H1 (cell line): ENCODE measurements at places on chromosomes 2 and 18.

- no peaks in the 10 kb centered on the region; the same call in 1 of the 2 replicates for H3K36me3 ChIP-seq
- H3K4me3 ChIP-seq: no peak overlapping the region
- no peak overlapping the region for H3K27ac ChIP-seq
- H3K27me3 ChIP-seq: no peaks in the 10 kb centered on the region
Measured at GRCh38 chr2:112085375-112085730, 30.3 kb downstream of the TMEM87B start.

- H3K27me3 ChIP-seq: no peaks in the 10 kb centered on the region
- DNase-seq: no peak
- H3K4me1 ChIP-seq: no peaks in the 10 kb centered on the region
- H3K27ac ChIP-seq: no peak overlapping the region
Measured at GRCh38 chr2:176467595-176467994, 198.4 kb downstream of the MTX2 start.

DNA sequence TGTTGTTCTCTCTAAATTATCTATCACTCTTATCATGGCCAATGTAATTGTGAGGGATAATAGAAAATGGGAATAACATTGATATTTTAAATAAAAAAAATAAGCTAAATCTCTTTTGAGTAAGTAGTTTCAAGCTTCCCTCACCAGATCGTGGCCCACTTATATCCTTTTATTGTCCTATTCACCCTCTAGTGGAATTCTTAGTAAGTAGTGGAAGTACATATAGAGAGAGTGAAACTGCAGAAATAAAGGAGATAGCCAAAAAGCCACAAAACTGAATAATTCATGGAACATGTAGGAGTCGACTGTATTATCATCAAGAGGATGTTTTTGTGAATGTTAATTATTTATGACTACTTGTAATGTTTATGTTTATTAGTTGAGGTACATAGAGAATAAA is 66.1 kb upstream of the DTNA start:
- H3K36me3 ChIP-seq: no peaks in the 10 kb centered on the region
- H3K27ac ChIP-seq: no peak overlapping the region

DNA sequence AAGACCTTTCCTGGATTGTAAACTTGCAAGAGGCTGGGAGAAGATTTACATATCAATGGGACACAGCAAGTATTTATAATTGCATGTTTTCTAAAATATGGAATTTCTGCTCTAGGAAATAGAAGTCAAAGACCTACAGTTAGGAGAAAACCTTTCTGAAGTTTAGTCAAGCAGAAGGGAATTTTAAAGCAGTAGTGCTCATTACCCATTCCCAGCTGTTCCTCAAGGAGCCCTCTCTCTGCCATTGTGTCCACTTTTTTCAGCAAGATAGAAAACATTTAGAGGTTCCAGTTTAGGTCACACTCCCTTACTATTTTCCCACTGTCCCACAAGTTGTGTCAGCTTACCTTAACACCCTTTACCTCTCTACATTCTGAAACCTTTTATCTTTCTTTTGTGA is 584.0 kb upstream of the CHAC2 start:
- H3K27me3 ChIP-seq: no peaks in the 10 kb centered on the region
- DNase-seq: no peak
- H3K4me1 ChIP-seq: peaks cover 2% of the 10 kb centered on the region; the same call in 1 of the 2 replicates
- H3K36me3 ChIP-seq: no peaks in the 10 kb centered on the region
- H3K4me3 ChIP-seq: no peak overlapping the region
- H3K27ac ChIP-seq: no peak overlapping the region

DNA sequence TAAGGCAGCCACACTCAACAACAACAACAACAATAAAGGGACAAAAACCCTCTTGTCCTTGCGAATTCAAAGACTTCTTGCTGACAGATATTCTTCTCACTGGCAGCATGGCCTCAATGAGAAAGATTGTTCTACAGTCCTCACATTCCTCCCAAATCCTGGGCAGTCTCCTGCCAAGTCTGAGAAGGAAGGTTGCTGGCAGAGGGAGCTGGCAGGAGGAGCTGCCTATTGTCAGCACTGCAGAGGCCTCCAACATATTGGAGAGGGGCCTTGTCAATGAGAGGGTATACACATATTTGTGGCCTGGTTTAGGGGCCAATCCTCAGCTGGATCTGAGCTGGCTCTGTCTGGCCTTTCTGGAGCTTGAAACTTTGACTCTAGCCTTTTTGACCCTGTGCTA is 63.5 kb downstream of the LAMA3 start:
- no peak for DNase-seq
- H3K27me3 ChIP-seq: no peaks in the 10 kb centered on the region
- H3K27ac ChIP-seq: no peak overlapping the region
- H3K36me3 ChIP-seq: no peaks in the 10 kb centered on the region
- H3K4me1 ChIP-seq: no peaks in the 10 kb centered on the region; the same call in 1 of the 2 replicates

- DNase-seq: no peak
- H3K36me3 ChIP-seq: no peaks in the 10 kb centered on the region
- no peak overlapping the region for H3K4me3 ChIP-seq
- no peak overlapping the region for H3K27ac ChIP-seq
Measured at GRCh38 chr18:7646174-7646886, 79.2 kb downstream of the PTPRM start.

GRCh38 chr2:177272765-177273164 is 8.2 kb upstream of the NFE2L2 start:
- no peaks in the 10 kb centered on the region for H3K4me1 ChIP-seq
- H3K27me3 ChIP-seq: no peaks in the 10 kb centered on the region
- DNase-seq: no peak
- H3K4me3 ChIP-seq: no peak overlapping the region
- no peak overlapping the region for H3K27ac ChIP-seq

DNA sequence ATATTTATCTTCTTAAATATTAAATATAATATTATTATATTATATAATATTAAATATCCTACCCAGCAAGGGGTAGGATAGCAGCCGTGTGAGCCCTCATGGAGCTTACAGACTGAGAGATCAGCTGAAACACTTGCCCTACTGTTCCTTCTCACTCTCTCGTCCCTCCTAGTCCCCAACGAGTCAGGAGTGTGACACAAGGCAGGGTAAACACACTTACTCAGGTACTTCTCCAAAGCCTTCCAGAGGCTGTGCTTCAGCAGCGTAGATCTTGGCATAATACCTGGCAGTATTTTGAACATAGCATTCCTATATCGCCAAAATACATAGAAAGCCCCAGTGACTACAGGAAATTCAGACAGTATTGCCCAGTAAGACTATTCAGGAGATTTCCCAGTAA is 114.1 kb downstream of the ALPK2 start:
- no peaks in the 10 kb centered on the region for H3K36me3 ChIP-seq
- DNase-seq: no peak
- H3K27me3 ChIP-seq: no peaks in the 10 kb centered on the region
- peaks cover 19% of the 10 kb centered on the region for H3K4me1 ChIP-seq

- no peaks in the 10 kb centered on the region for H3K4me1 ChIP-seq
- H3K4me3 ChIP-seq: no peak overlapping the region
- no peak overlapping the region for H3K27ac ChIP-seq
- H3K36me3 ChIP-seq: no peaks in the 10 kb centered on the region
- DNase-seq: no peak
- H3K27me3 ChIP-seq: no peaks in the 10 kb centered on the region
Measured at GRCh38 chr2:185919155-185919554, 180.6 kb downstream of the FSIP2 start.

GRCh38 chr2:117190856-117191559 is 623.5 kb upstream of the DDX18 start:
- H3K36me3 ChIP-seq: no peaks in the 10 kb centered on the region
- no peaks in the 10 kb centered on the region for H3K4me1 ChIP-seq
- DNase-seq: no peak
- no peak overlapping the region for H3K27ac ChIP-seq

GRCh38 chr2:58984731-58985130 is 743.6 kb upstream of the FANCL start:
- H3K27ac ChIP-seq: no peak overlapping the region
- no peaks in the 10 kb centered on the region for H3K36me3 ChIP-seq
- no peak for DNase-seq
- no peak overlapping the region for H3K4me3 ChIP-seq

DNA sequence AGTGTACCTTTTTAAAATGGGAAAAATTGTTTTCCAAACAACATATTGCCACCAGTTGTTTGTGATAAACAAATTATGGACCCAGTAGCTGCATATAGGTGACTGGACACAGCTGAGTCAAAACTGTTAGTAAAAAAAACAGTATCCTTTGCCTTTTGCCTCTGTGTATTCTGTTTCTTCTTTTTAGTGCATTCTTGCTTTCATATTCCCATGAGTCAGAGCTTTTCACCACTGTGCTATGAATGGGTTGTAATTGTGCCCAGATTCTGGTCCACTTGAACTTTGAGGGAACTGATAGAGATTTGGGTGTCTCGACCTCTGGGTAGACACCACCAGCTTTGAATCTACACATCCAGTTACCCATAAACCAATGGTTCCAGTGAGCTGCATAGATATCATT is 1441.9 kb upstream of the ZEB2 start:
- H3K27me3 ChIP-seq: no peaks in the 10 kb centered on the region
- no peak overlapping the region for H3K27ac ChIP-seq

GRCh38 chr2:64846177-64846576 is 143.0 kb upstream of the SLC1A4 start:
- H3K27ac ChIP-seq: no peak overlapping the region
- no peaks in the 10 kb centered on the region for H3K36me3 ChIP-seq
- no peaks in the 10 kb centered on the region; the same call in 1 of the 2 replicates for H3K27me3 ChIP-seq
- no peaks in the 10 kb centered on the region for H3K4me1 ChIP-seq
- DNase-seq: no peak

GRCh38 chr2:40168546-40168945 is 283.3 kb downstream of the SLC8A1 start:
- no peaks in the 10 kb centered on the region for H3K4me1 ChIP-seq
- H3K4me3 ChIP-seq: no peak overlapping the region
- no peaks in the 10 kb centered on the region for H3K36me3 ChIP-seq
- H3K27me3 ChIP-seq: no peaks in the 10 kb centered on the region
- DNase-seq: no peak
- H3K27ac ChIP-seq: no peak overlapping the region

GRCh38 chr18:13265911-13266217 is 47.3 kb downstream of the LDLRAD4 start:
- no peaks in the 10 kb centered on the region for H3K36me3 ChIP-seq
- no peak for DNase-seq
- no peaks in the 10 kb centered on the region for H3K27me3 ChIP-seq
- no peak overlapping the region for H3K27ac ChIP-seq

DNA sequence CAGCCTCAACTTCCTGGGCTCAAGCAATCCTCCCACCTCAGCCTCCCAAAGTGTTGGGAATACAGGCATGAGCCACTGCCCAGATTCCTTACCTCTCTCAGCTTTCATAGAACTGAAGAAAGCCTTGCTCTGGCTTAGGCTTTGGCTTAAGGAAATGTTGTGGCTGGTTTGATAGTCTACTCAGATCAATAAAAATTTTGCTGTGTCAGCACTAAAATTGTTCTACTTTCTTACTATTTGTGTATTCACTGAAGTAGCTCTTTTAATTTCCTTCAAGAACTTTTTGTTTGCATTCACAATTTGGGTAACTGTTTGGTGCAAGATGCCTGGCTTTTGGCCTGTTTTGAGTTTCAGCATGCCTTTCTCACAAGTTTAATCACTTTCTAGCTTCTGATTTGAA is 634.0 kb upstream of the FSHR start:
- no peak for DNase-seq
- H3K36me3 ChIP-seq: no peaks in the 10 kb centered on the region
- no peaks in the 10 kb centered on the region for H3K4me1 ChIP-seq
- no peaks in the 10 kb centered on the region for H3K27me3 ChIP-seq
- H3K4me3 ChIP-seq: no peak overlapping the region

GRCh38 chr18:51953521-51953920 is 386.5 kb upstream of the DCC start:
- H3K27ac ChIP-seq: no peak overlapping the region
- H3K4me1 ChIP-seq: no peaks in the 10 kb centered on the region
- DNase-seq: no peak
- no peaks in the 10 kb centered on the region for H3K27me3 ChIP-seq
- H3K4me3 ChIP-seq: no peak overlapping the region

DNA sequence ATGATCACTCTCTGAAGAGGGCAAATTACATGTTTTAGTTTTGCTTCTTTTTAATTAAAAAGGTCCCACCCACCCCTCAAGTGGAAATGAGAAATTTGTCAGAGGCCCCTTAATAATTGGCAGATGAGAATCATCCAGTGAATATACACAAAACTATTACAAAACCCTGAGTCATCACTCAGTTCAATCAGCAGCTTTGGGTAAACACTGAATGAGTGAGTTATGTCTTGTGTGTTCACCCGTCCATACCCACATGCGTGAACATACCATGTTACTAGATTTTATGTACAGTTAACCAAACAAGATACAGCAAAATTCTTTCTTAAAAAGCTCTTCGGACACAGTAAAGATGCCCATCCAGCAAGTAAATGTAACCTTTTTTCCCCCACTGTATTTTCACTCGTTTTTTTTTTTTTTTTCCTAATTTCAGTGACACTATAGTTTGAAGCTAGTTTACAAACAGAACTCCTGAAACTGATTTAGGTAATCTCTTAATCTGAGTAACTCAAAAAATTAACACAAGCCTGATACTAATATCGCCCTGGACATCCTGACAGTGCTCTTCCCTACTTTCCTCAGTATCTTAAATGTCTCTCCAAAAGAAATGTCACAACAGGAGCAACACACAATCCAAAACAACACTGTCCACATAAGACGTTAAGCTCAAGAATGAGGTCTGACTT is 1.4 kb downstream of the PSME4 start:
- no peaks in the 10 kb centered on the region for H3K27me3 ChIP-seq
- H3K4me3 ChIP-seq: peak overlapping the region; percentile 97
- peaks cover 5% of the 10 kb centered on the region for H3K4me1 ChIP-seq
- no peak for DNase-seq

DNA sequence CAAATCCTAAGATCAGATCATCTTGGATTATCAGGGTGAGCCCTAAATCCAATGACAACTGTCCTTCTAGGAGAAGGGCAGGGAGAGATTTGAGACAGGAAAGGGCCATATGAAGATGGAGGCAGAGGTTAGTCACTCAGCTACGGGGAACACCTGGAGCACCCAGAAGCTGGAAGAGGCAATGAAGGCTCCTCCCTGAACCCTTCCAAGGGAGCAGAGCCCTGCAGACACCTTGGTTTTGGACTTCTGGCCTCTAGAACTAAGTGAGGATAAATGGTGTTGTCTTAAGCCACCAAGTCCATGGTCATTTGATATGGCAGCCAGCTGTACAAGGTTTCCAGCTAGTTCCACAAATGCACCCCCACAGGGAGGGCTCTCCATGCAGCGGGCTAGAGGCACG is 6.9 kb upstream of the PTPN2 start:
- no peak for DNase-seq
- no peak overlapping the region for H3K4me3 ChIP-seq
- H3K27me3 ChIP-seq: no peaks in the 10 kb centered on the region
- H3K36me3 ChIP-seq: no peaks in the 10 kb centered on the region

DNA sequence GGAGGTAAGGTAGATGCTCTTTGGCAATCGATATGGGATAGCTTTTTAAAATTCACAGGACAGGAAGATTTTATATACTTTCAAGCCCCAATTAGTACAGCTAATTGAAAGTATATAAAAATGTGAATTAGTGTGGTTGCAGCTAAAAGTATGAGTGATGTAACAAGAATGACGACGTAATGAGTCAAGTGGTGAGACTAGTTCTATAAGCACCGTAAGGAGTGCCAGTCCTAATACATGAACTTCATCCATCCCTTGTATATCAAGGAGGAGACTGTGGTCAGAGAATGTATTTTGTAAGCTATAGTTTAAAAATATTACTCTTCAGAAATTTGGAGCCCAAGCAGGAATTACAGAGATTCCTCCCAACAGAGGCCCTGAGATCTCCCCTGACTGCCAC is 25.8 kb downstream of the DNAJC27 start:
- no peaks in the 10 kb centered on the region for H3K27me3 ChIP-seq
- H3K27ac ChIP-seq: no peak overlapping the region
- H3K4me3 ChIP-seq: no peak overlapping the region
- H3K36me3 ChIP-seq: peaks cover 15% of the 10 kb centered on the region
- no peak for DNase-seq
- H3K4me1 ChIP-seq: no peaks in the 10 kb centered on the region

- peaks cover 1% of the 10 kb centered on the region for H3K27me3 ChIP-seq
- H3K4me1 ChIP-seq: peaks cover 10% of the 10 kb centered on the region
- H3K27ac ChIP-seq: no peak overlapping the region
Measured at GRCh38 chr2:21044694-21045371, 960 bp upstream of the APOB start.
